ENCODE measurements at places on chromosomes 4 and X.

DNA sequence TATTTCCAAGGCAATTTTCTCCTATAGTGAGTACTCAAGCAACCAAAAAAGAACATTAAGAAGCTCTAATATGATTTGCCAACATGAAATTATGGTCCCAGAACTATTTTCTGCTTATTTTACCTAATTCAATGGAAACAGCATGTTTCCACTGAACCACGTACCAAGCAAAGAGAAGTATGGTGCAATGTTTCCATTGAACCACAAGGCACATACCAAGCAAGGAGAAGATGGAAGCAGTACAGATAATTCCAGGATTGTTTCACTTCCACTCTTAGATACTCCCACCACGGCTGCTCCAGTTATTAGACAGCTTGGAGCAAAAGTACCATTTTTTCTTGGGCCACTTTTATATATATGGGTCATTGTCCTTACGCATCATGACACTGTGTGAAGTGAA lies 164.9 kb downstream of the RNF150 start:
- DNase-seq, result no peak

DNA sequence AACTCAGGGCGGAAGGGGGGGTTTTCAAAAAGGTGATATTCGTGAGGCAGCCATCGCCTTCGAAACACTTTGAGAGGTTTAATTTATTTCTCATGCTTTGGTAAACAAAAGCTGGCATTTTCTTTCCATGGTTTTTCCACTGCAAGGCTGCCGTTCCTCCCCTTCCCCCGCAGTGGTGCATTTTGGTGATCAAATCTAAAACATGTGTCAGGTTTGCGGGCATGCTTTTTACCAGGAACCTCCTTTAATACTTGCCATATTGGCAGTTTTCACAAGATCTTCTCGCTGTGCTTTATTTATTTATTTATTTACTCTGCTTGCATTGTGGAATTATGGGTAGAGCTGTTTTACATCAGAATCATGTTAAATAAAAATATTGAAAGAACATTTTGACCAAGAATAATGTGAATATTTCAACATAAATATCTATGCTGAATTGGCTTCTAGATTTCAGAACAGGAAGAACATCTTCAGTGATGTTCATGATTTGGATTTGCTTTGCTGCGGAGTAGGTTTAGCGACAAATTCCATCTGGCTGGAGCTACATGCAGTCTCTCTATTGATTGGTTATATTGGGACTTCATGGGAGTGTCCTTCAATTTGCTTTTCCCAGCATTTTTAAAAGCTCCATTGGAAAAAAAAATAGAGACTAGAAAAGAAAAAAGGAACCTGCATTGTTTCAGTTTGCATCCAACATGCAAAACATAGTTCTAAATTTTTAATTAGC lies 54.4 kb downstream of the STOX2 start:
- no peak for DNase-seq

- DNase-seq, result no peak
Observed at GRCh38 chrX:9656277-9656676, 109.4 kb downstream of the GPR143 start.

GRCh38 chrX:55867181-55867651 lies 149.7 kb downstream of the RRAGB start:
- DNase-seq, result no peak

DNA sequence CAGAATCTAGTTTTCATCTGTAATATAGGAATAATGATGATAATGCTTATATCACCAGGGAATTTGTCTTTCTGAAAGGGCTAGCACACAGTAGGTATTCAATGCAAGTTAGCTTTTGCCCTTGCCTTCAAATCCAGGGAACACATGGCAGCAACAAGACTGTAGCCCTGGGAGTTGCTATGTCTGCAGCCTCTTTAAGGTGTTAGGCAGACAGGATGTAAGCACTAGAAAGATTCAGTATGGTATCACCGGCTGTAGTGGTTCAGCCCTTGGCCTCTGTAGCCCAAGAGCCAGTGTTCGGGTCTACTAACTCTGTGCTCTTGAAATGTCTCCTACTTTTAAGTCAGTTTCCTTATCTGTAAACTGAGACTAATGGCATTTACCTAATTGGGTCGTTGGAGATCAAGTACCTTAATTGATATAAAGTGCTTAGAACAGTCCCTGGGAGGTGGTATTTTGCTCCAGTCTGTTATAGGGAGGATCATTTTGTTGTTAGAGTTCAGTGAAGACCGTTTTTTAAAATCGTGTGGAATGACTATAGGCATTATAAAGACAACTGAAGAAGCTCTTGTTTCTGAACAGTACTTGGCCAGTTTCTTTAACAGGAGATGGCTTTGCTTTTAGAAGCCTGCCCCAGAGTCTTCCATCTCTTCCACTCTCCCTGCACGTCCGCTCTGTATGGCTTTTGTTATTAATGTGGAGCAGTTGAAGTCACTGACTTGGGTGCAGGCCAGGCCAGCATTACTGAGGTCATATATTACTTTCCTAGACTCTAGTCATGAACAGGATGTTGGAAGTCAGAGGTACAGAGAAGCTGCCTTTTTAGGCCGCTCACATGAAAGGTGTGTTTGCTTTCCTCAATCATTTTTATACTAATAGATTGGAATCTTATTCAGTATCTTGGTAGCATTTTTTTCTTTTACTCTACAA lies 44.8 kb downstream of the GAB1 start:
- DNase-seq, result no peak

Measured in SW 1271 (cell line).